ENCODE measurements at places on chromosomes 1 and 21.

- H3K27me3 ChIP-seq: no peaks in the 10 kb centered on the region
- no peak overlapping the region for H3K4me3 ChIP-seq
- no peaks in the 10 kb centered on the region for H3K4me1 ChIP-seq
- no peak for DNase-seq
Measured at GRCh38 chr21:38420140-38420539, 78.1 kb downstream of the ERG start.

- no peak for DNase-seq
- H3K4me1 ChIP-seq: peaks cover 2% of the 10 kb centered on the region
- no peaks in the 10 kb centered on the region for H3K27me3 ChIP-seq
- H3K27ac ChIP-seq: no peak overlapping the region
- H3K4me3 ChIP-seq: no peak overlapping the region
Measured at GRCh38 chr1:185154912-185155513, 1.7 kb downstream of the TRMT1L start.

GRCh38 chr1:8643542-8644536 is 173.6 kb downstream of the RERE start:
- no peak for DNase-seq
- H3K27ac ChIP-seq: no peak overlapping the region
- H3K4me1 ChIP-seq: peaks cover 13% of the 10 kb centered on the region
- no peaks in the 10 kb centered on the region for H3K36me3 ChIP-seq

DNA sequence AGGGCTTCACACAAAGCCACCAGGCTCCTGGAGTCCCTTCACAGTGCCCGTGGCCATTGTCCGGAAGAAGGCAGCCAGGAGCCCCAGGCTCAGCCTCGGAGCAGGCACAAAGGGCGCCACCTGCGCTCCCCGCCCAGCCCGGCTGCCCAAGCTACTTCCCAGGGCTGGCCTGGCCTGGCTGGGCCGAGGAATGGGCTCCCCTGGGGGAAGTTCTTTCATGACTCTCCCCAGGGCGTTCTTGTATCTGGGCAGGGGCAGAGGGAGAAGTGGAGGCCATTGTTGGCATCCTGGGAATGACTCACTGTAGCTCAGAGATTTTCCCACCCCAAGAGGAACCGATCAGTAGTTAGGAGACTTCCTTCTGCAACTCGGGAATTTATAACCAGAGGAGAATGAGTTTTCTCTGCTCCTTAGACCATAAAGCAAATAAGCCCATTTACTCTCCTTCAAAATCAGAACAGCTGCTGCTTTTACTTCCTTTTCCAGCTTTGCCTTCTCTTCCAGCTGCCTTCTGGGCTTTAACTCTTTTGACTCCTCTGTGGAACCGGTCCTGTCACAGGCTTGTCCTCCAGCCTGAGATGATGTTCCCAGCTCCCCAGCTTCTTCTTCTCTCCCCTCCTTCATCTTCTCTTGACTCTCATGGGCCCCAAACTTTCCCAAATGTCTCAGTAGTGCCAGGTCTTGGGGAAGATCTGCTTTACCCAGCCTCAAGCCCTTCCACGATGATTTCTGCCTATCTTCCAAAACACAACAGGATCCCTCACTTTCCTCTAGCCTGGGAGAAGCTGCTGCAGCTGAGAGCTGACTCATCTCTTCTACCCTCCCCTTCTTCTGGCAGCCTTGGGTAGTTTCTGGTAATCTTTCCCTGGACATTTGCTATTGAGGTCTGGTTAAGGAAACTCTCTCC is 118.7 kb upstream of the CD34 start:
- peaks cover 4% of the 10 kb centered on the region for H3K4me1 ChIP-seq
- DNase-seq: no peak
- no peak overlapping the region for H3K27ac ChIP-seq
- H3K36me3 ChIP-seq: no peaks in the 10 kb centered on the region
- H3K4me3 ChIP-seq: no peak overlapping the region

DNA sequence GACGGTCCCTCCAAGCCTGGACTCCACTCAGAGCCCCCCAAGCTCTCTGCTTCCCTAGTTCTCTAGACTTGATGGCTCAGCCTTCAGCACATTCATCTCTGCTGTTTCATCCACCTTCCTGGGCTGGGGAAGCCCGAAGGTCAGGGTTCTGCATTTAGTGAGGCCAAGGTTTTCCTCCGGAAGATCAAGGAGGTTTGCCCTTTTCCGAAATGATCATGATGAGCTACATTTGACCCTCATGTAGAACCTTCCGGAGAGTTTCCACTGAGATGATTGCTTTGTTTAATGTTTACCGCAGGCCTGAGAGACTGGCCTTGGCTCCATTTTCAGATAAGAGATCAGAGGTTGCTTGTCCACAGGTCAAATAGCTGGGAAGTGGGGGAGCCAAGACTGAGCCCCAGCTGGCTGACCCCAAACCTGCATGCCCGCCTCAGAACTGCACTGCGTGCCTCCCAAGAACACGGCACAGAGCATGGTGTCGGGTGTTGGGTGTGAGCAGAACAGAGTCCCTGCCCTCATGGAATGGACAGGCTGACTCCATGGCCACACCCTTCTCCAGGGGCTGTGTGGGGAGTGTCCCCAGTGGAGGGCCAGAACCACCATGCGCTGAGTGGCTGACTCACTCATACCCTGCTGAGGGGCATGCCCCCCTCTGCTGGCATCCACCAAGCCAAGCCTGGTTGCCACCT is 200.8 kb upstream of the TMEM51 start:
- no peaks in the 10 kb centered on the region for H3K27me3 ChIP-seq
- no peak for DNase-seq
- no peak overlapping the region for H3K27ac ChIP-seq
- H3K4me1 ChIP-seq: peaks cover 4% of the 10 kb centered on the region
- H3K4me3 ChIP-seq: no peak overlapping the region
- H3K36me3 ChIP-seq: peaks cover 32% of the 10 kb centered on the region

DNA sequence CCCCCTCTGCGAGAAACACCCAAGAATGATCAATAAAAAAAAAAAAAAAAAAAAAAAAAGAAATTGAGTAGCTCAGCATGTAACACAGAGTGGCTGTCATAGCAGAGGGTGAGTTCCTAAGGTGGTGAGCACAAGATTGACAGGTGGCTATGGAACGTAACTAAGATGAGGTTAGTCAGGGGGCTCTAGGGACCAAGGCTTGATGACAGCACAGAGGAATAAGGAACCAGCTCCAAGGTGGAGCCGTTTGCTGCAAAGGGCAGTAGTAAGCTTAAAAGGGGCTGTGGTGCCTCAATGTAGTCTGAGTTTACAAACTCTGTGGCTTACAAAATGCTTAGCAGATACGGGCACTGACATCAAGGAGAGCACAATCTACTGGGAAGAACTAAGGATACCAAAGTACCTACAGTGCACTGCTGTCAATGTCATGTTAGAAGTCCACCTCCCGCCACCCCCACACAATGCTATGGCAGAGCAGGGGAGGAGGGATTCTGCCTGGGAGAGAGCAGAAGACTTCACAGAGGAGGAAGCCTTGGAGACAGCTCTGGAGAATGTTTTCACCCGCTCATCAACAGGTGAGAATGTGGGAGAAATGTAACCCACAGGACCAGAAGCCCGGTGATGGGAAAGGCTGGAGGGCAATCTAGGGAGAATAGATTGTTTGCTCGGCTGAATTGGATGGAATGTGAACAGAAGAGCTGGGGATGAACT is 13.1 kb downstream of the IQGAP3 start:
- H3K36me3 ChIP-seq: peaks cover 42% of the 10 kb centered on the region
- H3K4me3 ChIP-seq: no peak overlapping the region
- no peaks in the 10 kb centered on the region for H3K27me3 ChIP-seq
- H3K4me1 ChIP-seq: no peaks in the 10 kb centered on the region
- no peak overlapping the region for H3K27ac ChIP-seq

- H3K4me3 ChIP-seq: no peak overlapping the region
- no peaks in the 10 kb centered on the region for H3K36me3 ChIP-seq
- H3K27me3 ChIP-seq: no peaks in the 10 kb centered on the region
- no peak overlapping the region for H3K27ac ChIP-seq
Measured at GRCh38 chr1:93732514-93732913, 50.9 kb upstream of the BCAR3 start.

- H3K4me1 ChIP-seq: peaks cover 2% of the 10 kb centered on the region
- peaks cover 38% of the 10 kb centered on the region for H3K36me3 ChIP-seq
- H3K27me3 ChIP-seq: no peaks in the 10 kb centered on the region
- H3K4me3 ChIP-seq: no peak overlapping the region
Measured at GRCh38 chr1:92837062-92837461, 5.2 kb downstream of the RPL5 start.

DNA sequence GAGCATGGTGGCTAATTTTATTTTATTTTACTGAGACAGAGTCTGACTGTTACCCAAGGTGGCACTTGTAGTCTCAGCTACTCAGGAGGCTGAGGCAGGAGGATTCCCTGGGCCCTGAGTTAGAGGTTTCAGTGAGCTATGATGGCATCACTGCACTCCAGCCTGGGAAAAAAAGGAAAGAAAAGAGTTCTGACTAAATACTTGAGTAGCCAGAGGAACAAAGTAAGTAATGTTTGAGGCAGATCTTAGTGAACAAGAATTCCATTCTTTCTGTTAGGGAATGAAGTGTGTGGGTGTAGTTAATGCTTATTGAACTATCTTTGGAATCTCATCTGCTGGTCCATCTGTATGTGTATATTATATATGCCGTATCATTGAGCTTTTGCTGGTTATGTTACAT is 13.1 kb upstream of the EVI5 start:
- no peak overlapping the region for H3K4me3 ChIP-seq
- no peak overlapping the region for H3K27ac ChIP-seq
- no peak for DNase-seq
- no peaks in the 10 kb centered on the region for H3K36me3 ChIP-seq
- peaks cover 8% of the 10 kb centered on the region for H3K27me3 ChIP-seq
- no peaks in the 10 kb centered on the region for H3K4me1 ChIP-seq

DNA sequence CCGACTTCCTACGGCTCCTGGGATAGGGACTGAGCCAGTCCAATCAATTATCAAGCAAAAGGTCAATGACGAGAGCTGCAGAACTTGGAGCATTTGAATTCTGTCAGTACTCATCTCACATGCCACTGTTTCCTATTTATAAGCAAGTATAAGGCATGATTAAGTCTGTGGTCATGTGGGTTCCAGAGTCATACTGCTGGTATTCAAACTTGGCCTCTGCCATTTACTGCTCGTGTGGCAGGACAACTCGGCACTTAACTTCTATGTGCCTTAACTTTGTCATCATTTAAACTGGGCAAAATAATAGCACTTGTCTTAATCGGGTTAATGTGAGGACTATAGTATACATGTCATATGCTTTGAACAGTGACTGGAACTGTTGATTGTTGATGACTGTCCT is 44.9 kb upstream of the TNFSF18 start:
- H3K27ac ChIP-seq: no peak overlapping the region
- H3K4me3 ChIP-seq: no peak overlapping the region
- no peaks in the 10 kb centered on the region for H3K36me3 ChIP-seq
- H3K27me3 ChIP-seq: no peaks in the 10 kb centered on the region

DNA sequence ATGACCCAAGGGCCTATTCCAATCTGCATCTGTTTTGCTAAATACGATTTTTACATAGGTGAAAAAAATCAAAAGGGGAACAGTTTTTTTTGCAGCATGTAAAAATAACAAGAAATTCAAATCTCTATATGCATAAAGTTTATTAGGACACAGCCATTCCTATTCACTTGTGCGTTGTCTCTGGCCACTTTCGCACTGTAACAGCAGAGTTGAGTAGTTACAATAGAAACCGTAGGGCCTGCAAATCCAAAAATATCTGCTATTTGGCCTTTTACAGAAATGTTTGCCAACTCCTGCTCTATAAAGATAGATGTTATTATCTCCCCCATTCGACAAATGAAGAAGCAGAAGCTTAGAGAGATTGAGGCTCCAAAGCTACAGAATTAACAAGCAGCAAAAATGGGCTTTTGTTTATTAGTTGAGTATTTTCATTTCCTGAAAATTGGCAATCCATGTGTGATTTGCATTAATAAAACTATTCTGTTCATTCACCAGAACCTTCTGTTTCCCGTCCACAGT is 5.5 kb downstream of the DYNLT5 start:
- peaks cover 2% of the 10 kb centered on the region for H3K4me1 ChIP-seq
- no peaks in the 10 kb centered on the region for H3K36me3 ChIP-seq

DNA sequence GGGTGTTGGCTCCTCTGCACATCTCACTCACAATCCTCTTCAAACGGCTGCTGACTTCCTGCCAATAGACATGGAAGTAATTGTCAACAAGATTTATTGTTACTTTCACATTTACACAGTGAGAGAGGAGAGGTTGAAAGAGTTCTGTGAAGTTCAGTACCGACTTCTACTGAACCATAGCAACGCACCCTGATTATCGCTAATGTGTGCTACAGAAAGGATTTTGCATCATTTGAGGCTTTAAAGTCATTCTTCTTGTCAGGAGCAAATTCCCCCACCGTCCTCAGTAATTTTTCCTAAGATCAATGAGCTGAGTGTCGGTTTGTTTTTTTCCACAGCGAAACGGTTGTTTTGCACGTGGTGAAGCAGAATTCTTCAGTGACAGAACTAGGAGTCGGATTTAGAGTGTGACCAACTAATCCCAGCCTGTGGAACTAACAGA is 361.0 kb downstream of the ADGRL2 start:
- peaks cover 21% of the 10 kb centered on the region for H3K4me1 ChIP-seq
- H3K27me3 ChIP-seq: no peaks in the 10 kb centered on the region
- H3K36me3 ChIP-seq: no peaks in the 10 kb centered on the region

DNA sequence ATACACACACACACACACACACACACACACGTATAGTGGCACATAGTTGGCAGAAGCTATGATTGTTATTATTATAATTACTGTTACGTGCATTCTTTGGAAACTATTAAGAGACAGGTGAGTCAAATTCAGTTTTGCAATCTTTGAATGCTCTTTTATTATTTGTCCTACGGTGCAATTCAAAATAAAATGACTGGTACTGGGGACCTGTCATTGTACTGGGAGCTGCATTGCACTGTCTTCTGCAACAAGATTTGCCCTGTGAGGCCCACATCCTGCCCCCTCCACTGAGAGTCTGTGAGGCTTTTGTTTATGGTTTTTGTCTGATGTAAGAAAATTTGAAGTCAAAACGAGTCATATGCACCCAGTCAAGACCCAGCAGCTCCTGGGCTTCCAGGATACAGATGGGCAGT is 1.9 kb downstream of the LY9 start:
- no peaks in the 10 kb centered on the region for H3K27me3 ChIP-seq
- H3K36me3 ChIP-seq: no peaks in the 10 kb centered on the region
- no peak overlapping the region for H3K4me3 ChIP-seq
- no peak overlapping the region for H3K27ac ChIP-seq
- no peak for DNase-seq
- no peaks in the 10 kb centered on the region for H3K4me1 ChIP-seq
